ENCODE measurements at places on chromosomes 7 and 10.

DNA sequence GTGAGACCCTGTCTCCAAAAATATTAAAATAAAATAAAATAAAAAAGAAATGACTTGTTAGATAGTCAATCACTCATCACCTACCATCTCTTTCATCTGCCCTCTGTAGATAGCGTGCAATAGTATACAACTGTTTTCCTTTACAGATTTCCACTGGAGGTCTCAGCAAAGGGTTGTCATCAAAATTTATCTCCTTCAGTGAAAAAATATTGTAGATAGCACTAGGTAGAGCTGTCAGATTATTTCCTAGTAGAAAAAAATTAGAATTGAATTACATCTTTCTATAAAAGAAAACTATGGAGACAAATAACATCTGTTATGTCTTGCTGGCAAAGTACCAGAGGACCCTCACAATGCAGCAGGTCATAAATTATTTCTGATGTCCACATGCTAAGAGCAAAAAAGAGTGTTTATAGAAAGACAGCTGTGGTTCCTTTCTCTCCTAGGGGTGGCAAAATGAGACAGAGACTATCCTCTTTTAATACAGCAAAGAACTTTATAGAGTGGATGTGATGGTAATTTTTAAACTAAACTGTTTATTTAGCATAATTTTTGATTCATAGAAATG, 16.3 kb upstream of the CYP51A1 start:
- DNase-seq = no peak

- DNase-seq = no peak
Observed at GRCh38 chr10:42983591-42983990, 93.3 kb upstream of the RET start.

- DNase-seq = no peak
Observed at GRCh38 chr10:132058793-132059759, 6.7 kb upstream of the JAKMIP3 start.

GRCh38 chr10:70803775-70804420, 11.8 kb upstream of the SGPL1 start:
- no peak for DNase-seq

DNA sequence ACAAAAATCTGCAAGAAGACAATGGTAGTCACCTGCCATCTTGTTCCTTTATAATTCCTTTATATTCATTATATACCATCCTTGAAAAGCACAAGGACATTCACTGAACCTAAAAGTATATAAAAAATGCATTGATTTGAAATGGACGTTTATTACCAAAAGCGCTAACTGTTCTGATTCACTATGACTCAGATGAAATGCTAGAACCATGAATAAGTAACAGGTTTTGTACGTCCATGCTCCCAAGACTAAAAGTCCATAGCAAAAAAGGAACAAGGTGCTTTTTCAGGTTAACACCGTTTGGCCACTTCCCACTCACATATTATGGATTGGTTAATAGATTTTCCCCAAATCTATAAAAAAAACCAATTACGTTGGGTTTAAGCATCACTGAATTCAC, 109.4 kb downstream of the PPP1R17 start:
- no peak for DNase-seq

DNA sequence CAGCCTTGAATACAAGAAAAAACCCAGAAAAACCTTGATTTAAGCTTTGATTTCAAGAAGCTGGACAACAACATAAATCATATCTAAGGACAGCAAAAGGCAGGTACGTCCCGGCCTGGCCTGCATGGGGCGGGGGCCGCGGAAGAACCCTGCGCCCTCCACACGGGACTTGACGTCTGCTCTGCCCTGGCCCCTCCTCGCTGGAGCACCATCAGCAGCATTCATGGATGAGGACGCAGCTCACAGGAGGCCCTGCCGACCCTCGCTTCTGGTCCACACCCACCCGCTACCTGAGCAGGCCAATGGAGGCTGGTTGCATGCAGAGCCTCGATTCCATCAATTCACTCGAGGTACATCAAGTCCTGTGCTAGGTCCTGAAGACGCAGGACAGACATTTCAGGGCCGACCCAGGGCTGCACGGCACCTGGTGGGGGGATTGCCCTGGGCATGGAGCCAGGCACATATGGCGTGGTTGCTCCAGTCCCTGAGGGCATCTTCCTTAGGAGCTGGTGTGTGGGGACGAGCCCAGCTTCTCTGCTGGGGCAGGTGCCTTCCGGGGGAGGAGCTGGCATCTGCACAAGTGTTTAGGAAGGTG, 63.1 kb upstream of the NKX6-2 start:
- DNase-seq = no peak

GRCh38 chr7:24705461-24705954, 51.8 kb downstream of the GSDME start:
- DNase-seq = no peak

- DNase-seq = no peak
Observed at GRCh38 chr10:96700374-96701099, 19.8 kb downstream of the PIK3AP1 start.

DNA sequence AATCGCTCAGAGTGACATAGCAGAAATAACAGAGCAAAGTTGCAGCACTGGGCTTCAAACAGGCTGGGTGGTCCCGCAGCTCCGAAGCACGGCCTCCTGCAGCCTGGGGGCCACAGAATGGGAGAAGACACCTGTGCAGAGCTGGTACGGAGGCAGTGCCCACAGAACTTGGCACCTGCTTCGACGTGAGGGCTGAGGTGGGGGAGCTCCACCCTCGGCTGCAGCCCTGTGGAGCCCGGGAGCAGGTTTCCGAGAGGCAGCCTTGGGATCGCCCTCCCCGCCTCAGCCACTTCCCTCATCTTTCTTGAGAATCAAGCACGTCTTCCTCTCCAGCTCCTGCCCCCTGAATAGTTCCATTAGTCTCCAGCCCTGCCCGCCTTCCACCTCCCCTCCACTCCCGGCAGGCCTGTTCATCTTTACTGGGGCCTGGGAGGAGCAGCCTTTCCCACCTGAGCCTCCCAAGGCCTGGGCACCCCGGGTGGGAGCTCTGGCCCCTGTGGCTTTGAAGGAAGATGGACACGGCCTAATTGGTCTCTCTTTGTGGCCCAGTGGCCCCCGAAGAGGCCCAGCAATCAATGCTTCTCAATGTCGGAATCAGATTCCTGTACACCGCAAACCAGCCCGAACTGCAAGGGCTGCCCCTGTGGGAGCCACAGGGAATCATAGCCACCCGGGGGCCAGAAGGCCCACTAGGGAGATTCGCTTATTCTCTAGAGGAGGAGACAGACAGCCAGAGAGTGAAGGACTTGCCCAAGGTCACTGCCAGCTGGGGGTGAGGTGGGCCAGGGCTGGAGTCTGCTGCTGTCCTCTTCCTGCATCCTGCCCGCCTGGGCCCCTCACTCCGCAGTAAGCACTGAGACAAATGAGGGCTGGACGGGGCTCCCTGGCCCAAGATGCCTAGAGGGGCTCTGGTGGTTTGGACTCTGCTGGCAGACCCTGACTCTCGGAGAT, 17.0 kb upstream of the PCBD1 start:
- no peak for DNase-seq
